Stimulated activated CD4-positive, alpha-beta T cell treated with anti-CD3 and anti-CD28 coated beads, Interleukin-1b, Interleukin-23, amount 100 ng/mL, for 24 hours (primary cell): ENCODE measurements at places on chromosomes 7 and 10.

DNA sequence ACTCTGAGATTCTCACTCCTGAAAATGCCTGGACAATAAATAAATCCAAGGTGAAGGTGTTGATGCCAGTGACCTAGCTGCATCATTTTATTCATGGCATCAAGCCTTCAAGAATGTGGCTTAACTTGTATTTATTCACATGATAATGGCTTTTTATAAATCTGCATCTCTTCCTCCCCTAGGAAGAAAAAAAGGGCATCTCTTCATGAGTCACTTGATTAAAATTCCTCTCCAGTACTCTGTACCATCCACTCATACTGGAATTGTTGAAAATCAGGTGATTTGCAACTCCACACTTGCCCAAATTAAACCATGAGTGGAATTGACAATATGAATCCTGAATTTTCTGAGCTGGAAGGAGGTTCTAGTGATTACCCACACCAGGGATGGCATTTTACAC, 30.2 kb downstream of the PTPRE start:
- no peak for DNase-seq

GRCh38 chr10:1374511-1375345, 318.5 kb downstream of the WDR37 start:
- DNase-seq = no peak

GRCh38 chr7:25926009-25926408, 226.0 kb upstream of the NFE2L3 start:
- DNase-seq = no peak

GRCh38 chr7:50610521-50611277, 45.5 kb upstream of the DDC start:
- no peak for DNase-seq

- no peak for DNase-seq
Measured at GRCh38 chr10:50280049-50280841, 28.9 kb upstream of the ASAH2 start.

DNA sequence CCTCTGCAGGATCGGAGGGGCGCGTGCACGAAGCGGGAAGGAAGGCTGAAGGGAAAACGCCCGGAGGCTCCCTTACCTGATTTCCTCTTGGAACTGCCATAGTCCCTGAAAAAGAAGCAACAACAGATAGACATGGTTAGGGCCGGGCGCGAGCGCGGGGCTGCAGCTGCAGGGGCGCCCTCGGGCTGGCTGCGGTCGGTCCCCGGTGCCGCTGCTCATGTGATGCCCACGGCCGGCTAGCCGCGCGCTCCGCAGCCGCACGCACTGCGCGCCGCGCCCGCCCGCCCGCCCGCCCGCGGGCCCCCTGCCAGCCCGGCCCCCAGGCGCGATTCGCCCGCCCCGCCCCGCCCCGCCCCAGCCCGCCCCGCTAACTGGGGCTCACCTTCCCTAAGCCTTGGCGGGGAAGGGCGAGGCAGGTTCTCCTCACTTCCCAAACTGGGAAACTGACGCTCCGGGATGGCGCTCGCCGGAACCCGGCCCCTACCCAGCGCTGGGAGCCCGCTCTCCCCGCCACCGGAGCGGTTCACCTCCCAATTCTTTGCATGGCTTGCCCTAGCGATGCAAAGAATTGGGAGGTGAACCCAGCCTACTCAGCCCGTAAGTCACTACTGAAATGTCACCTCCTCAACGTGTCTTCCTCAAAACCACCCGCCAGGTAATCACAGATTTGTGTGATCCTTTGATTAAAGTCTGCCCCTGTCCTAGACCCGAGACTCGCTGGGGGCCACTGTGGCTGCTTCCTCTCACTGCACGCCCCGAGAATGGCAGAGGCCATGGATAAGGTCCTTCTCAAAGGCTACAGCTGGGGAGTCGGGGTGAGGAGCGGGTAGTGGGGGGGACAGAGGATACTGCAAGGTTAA, 162.2 kb downstream of the SH3PXD2A start:
- DNase-seq = no peak
